Cortex of kidney (tissue), 1 donor: ENCODE measurements at places on chromosomes 4 and X.

DNA sequence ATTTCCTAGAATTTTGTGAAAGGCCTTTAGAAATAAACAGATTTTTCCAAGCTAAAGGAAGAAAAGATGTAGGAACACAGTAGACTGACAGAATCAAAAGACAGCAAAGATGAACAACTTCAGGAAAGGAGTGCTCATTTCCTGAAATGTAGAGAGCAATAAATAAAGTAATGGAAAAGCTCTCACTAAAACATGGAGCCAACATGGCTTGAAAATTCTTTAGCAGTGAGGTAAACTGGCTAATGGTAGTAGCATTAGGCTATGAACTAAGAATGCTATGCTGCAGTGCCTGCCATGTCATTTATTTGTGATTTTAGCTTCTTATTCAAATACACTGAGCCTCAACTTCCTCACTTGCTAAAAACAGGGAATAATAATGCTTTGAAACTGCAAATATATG lies 108.7 kb downstream of the IQCM start:
- DNase-seq: no peak

- DNase-seq: no peak
Measured at GRCh38 chrX:48676893-48677270, 6.7 kb upstream of the WAS start.

DNA sequence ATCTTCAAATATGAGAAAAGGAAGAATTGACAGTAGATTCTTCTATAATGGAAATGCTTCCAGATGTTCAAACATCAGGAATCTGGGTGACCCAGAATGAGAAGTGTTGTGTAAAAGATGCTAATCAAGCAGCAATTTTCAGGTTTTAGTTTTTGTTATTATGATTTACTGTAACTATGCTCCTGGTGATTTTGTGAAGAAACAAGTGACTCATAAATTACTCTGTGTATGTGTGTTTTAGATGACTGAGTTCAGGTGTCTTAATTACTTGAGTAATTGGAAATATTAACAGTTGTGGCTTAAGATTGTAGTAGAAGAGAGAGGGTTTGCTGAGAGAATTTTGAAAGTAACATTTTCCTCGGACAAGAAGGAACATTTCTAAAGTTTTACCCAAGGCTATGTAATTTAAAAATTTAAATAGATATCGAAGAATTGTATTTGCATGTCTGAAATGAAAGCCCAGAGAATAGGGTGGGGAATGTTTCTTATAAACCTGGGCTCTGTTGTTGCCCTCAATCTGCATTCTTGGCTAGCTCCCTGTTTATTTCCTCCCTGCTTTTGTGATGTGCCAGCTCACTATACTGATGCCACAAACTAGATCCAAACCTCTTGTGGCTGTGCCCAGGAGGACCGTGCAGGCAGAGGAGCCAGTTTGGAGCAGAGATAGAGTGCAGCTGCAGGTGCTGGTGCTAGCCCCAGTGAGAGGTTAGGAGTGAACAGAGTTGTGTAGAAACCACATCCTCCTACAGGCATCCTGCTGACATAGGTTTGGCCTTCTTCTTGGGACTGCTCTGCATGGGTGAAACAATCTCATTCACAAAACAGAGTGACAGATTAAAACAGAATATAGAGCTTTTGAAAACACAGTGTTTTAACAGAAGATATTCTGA lies 25.4 kb upstream of the TNIP3 start:
- no peak for DNase-seq

GRCh38 chr4:170697845-170698244 lies 608.1 kb upstream of the AADAT start:
- DNase-seq: no peak

DNA sequence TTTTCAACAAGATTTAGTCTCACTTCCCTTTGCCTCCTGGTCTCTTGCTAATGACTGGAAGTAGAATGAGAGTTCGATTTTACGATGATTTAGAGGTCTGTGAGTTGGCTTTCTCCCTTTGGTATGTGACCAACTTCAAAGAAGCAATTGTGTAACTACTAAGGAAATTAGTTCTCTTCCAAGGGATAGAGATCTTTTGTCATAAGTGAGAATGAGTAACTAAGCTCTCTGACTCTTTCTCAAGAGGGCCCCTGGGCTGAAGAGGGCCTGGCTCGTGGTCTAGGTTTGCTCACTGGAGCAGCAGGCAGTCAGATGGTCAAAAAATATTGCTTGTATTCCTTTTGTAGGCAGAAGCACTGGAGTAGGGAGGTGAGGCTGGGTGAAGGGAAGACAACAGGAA lies 176.3 kb downstream of the ENOX2 start:
- no peak for DNase-seq

- DNase-seq: no peak
Measured at GRCh38 chr4:2141022-2141761, 82.1 kb downstream of the NAT8L start.

GRCh38 chrX:115972717-115973116 lies 197.8 kb upstream of the AGTR2 start:
- DNase-seq: no peak

DNA sequence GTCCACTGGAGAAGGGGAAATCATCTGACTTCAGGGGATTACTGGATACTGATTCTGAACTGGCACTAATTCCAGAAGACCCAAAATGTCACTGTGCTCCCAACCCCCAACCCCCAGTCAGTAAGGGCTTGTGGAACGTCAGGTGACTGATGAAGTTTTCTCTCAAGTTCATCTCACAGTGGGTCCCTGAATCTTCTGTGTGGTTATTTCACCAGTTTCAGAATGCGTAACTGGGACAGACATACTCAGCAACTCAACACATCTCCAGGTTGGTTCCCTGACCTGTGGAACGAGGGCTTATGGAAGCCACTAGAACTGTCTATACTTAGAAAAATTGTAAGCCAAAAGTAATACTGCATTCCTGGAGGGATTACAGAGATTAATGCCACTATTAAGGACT lies 45.3 kb downstream of the DDX60L start:
- DNase-seq: no peak

DNA sequence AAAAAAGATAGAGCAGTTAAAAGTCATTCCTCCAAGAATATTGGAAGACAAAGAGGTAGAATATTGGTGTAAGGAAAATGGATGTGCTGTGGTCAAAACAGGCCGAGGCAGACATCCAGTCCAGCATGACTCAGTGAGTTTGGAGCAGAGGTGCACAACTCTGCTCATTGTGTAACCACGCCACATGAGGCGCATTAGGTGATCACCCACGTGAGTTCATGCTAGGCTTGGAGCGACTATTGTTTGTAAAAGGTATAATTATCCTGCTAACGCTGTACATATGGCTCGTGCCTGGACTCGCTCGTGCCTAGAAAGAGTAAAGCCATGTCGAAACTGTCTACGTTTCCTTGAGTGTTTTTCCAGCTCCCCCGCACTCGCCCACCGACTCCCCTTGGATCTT lies 23.9 kb downstream of the C4orf54 start:
- no peak for DNase-seq

- DNase-seq: no peak
Measured at GRCh38 chr4:159075531-159075932, 27.3 kb upstream of the RAPGEF2 start.

- DNase-seq: no peak
Measured at GRCh38 chr4:85910985-85911384, 436.0 kb downstream of the ARHGAP24 start.

DNA sequence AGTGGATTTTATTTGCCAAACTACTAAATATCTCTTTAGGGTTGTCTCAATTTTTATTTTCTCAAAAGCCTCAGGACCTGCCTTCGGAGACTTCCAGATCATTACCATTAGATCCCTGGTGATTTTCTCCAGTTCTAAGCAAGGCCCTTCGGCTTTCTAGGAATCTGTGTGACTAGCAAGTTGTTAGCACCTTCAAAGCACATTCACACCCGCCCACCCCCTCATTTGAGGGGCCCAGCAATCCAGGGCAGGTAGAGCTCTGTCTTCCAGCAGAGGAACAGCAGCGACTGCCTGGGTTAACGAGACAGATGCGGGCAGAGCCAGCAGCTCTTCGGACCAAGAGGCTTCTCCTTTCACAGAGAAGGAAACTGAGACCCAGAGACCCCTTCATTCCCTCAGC lies 2.0 kb downstream of the WDR1 start:
- no peak for DNase-seq

DNA sequence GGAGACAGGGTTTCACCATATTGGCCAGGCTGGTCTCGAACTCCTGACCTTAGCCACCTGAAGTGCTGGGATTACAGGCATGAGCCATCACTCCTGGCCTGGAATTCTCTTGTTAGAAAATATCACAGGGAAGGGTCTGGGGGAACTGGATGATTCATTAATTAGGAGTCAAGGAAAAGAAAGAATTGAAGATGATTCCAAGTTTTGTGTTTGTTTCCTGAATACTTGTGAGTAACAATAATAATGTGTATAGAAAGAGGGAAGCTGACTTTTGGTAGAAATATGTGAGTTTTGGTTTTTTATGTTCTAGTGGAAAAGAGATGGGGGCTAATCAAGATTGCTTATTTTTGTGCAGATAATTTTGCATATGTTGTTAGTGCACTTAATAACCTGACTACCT lies 77.3 kb upstream of the CLNK start:
- no peak for DNase-seq

GRCh38 chr4:145380123-145380522 lies 101.5 kb upstream of the SMAD1 start:
- DNase-seq: no peak

GRCh38 chr4:879729-880077 lies 52.4 kb downstream of the GAK start:
- DNase-seq: no peak

GRCh38 chrX:128396601-128397000 lies 344.4 kb upstream of the ACTRT1 start:
- no peak for DNase-seq

- no peak for DNase-seq
Measured at GRCh38 chr4:153075836-153076518, 128.3 kb upstream of the TRIM2 start.

DNA sequence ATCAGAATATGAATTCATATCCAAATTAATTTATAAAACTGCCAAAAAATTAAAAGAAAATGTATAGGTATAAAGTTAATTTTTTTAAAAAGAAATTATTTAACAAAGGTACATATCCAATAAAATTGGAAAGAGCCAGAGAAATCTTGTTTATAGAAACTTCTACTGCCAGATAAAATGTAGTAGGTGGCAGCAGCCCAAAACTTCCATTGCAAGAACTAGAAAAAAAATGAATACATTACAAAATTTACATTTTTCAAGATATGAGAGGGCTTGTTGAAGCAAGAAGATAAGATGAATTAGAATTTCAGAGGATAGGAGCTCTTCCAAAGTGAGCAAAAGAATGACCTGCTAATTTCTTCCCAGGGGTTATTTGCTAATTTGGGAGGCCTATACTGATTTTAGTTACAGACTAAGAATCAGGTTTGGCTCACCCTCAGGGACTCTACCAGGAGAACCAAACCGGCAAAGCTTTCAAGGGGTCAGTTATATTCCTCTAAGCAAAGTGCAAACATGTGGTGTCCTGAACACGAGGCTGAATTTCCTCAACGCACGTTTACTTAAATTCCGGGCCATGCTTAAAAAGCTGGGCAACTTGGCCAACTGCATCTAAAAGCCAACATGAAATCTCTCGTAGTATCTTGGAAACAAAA lies 17.5 kb downstream of the ANKRD50 start:
- no peak for DNase-seq

DNA sequence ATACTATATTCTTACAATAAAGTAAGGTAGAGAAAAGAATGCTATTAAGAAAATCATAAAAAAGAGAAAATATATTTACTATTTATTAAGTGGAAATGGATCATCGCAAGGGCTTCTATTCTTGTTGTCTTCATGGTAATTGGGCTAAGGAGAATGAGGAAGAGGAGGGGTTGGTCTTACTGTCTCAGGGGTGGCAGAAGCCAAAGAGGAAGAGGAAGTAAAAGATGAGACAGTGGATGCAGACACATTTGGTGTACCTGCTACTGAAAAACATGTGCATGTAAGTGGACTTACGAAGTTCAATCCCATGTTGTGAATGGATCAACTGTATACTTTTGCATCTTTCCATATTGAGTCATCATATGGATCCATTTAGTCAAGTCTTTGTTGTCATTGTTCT lies 1502.1 kb upstream of the ADGRL3 start:
- no peak for DNase-seq

DNA sequence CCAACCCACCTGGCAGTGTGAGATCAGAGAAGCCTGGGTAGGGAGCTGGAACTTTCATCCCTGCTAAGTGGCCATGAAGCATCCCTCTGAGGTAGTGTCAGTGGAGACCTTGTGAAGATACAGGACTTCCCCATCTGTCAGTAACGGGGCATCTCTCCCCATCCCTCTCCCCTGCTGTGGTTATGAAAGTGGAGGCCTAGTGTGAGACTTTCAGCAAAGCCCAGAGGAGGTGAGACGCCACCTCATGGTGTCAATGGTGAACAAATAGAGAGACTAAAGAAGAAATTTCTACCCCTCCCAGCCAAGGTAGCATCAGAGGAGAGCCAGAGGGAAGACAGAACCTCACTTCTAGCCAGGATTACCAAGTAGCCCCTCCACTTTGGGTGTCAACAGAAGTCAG lies 150.2 kb downstream of the VEGFC start:
- no peak for DNase-seq

- no peak for DNase-seq
Measured at GRCh38 chr4:52914051-52914605, 52.0 kb downstream of the RASL11B start.

GRCh38 chrX:41689711-41690110 lies 938 bp downstream of the GPR34 start:
- no peak for DNase-seq

- no peak for DNase-seq
Measured at GRCh38 chrX:133726211-133726630, 259.2 kb downstream of the GPC3 start.

GRCh38 chrX:111504941-111505340 lies 6.5 kb upstream of the SERTM2 start:
- no peak for DNase-seq
